ENCODE measurements at places on chromosomes 3 and 15.

- no peak for DNase-seq
Observed at GRCh38 chr15:77104155-77104554, 33.2 kb upstream of the TSPAN3 start.

DNA sequence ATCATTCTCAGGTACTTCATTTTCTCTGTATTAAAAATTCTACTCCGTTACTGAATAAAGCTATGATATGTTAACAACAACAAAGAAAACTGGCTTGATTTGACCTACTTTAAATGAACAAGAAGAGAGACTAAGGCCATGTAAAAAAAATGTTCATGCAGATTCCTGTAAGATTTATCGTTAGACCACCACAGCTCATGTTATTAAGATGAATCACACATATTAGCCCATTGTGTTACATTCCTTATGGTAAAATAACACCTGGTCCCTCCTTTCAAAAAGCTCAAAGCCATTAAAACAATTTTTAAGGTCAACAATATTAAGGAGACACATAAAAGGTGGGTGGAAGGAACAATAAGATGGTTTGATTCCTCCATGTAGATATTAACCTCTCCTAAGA is 6.3 kb downstream of the THOC7 start:
- no peak for DNase-seq

DNA sequence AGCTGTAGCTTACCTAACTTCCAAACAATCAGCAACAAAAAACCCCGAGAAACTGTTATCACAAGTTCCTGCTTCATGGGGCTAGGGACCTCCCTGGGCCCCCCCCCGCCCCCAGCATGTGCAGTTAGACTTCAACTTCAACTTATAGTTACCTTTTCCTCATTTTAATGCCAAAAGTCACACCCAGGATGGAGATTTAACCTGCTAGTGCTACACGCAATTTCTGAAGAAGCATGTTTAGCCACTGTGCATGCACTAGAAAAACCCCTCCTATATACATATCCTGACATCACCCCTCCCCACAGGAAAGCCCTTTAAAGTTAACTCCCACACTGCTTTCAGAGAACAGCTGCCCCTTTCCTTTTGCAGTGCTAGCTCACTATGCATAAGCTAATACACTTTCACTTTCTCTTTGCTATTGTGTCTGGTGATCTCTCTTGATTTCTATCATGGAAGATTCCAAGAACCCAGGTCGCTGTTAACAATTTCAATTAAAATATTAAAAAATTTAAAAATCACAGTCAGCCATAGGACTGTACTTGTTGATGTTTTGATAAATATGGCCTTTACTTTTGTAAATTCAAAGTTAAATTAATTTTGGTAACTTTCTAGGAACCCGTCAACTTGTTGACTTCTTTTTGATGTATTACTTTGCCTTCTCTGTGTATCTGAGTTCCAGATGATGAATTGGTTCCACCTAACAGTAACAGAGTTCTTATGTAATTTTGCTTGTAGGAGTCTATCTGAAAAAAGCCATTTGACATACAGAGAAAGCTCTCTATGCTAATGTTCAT is 75.2 kb upstream of the ACAD9 start:
- DNase-seq = peak; percentile 48

DNA sequence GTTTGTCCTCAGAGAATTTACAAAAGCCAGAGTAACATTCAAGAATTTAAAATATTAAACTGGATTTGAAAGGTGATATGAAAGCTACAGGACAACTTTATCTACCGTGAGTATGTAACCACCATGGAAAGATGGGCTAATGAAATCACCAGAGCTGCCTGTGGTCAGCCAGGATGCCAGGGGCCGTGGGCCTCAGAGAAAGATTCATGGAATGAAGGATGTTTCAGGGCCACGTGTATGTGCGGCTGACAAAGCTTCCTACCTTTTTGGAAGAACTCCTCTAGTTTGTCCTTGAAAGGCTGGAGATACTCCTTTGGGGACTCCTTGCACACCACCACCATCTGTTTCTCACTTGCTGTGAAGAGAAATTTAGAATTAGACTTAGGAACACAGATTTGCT is 138.9 kb downstream of the GREM1 start:
- DNase-seq = no peak

DNA sequence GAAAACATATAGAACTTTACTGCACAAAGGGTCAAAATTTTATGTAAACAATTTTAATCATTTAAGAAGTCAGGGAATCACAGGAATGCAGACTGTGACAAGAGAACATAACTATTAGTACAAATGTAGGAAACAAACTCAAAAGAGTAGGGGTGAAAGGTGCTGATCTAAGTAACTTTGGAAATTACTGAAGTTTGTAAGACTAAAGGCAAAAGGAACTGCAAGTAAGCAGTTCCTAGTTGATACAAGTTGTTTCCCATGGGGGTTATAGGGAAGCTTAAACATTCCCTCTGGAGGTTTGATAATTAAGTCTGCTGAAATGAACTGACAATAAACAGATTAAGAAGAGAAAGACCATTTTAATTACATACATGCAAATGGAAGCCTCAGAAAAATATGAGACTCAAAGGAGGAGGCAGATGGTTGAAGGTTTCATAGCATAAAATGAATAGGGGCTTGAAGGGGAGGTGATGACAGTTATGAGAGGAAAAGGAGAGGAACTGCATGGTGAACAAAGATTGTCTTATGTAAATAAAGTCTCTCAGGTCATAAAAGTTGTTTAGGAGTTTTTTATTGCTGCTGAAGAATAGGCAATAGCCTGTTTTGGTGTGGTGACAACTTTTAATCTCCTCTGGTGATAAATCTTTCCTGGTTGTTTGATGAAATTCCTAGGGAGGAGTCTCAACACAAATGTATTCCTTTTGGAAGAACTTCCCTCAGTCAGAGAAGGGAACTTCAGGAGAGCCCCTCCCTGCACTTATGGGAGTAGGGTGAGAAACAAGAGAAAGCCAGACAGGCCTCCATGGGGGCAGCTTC is 17.1 kb downstream of the SETMAR start:
- DNase-seq = no peak

DNA sequence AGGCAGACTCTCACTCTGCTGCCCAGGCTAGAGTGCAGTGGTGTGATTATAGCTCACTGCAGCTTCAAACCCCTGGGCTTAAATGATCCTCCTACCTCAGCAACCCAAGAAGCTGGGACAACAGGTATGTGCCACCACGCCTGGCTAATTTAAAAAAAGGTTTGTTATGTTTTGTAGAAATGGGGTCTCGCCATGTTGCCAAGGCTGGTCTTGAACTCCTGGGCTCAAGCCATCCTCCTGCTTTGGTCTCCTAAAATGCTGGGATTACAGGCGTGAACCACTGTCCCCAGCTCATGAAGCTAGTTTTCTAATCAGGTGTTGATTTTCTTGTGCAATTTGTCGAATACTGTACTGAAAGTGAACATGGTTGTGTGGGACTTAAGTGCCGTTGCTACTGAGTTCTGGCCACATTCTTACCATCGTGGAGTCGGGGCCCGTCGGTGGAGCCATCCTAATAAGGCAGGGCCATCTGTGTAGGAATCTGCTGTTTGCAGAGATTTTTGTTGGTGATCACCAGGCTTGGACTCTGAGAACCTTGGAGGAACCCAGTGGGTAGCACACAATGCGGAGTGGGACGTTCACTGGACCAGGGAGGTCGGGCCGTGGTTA is 193.2 kb downstream of the GOLGA6L6 start:
- no peak for DNase-seq

DNA sequence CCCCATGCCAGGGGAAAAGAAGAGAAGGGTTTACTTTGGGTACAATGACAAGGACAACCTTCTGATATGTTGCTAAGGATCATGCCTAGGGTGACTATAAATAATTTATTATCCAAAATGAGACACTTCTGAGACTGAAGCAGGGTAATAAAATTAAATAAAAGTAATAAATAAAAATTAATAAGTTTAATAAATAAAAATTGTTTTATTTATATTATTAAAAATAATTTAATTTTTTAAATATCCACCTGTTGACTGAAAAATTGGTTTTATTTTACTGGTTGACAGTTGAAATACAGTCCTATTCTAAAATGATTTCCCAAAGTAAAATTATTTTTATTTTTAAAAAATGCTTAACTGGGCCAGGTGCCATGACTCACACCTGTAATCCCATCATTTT is 102.0 kb downstream of the FHIT start:
- no peak for DNase-seq

DNA sequence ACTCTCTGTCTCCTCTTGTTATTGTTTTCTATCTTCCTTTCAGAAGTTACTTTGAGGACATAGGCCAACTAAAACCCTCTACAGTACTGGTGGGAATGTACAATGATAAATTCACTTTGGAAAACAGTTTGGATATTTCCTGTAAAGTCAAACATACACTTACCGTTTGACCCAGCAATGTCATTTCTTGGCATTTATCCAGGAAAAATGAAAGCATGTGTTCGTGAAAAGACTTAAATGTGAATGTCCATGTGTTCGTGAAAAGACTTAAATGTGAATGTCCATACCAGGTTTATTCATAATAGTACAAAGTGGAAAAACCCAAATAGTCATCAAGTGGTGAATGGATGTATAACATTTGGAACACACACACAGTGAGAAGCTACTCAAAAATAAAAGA is 361.5 kb upstream of the DPH6 start:
- DNase-seq = no peak

DNA sequence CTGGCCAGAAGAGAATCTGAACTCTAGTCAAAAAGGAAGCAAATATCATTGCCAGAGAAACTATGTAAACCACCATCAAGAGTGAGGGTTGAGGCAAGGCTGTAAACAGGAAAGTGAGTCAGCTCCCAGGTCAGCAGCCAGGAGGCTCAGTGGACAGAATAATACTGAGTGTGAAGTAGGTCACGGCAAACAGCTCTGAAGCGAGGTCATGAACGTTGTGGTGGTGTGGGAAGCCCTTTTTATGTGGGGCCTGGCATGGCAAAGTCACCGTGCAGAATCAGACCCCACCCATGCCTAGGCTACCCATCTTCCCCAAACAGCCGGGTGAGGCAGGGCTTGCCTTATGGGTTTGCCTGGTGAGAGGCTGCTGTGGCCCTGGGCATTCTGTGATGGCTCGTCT is 43.9 kb downstream of the THBS1 start:
- DNase-seq = peak; percentile 83

DNA sequence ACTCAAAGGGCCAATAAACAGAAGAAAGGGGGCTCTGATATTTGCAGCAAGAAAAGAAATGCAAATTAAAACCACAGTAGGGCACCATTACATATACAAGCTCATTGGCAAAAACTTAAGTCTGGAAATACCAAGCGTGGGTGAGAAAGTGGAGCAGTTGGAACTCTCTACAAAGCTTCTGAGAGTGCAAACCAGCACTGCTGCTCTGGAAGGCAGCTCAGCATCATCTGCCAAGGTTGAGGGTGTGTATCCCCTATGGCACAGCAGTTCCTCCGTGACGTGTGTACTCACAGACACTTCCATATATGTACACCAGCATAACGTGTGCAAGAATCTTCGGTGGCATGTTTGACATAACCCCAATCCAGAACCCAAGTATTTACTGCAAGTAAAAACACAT is 271.0 kb upstream of the ATP10A start:
- no peak for DNase-seq

- DNase-seq = no peak
Observed at GRCh38 chr3:185831195-185831594, 6.4 kb upstream of the IGF2BP2 start.

DNA sequence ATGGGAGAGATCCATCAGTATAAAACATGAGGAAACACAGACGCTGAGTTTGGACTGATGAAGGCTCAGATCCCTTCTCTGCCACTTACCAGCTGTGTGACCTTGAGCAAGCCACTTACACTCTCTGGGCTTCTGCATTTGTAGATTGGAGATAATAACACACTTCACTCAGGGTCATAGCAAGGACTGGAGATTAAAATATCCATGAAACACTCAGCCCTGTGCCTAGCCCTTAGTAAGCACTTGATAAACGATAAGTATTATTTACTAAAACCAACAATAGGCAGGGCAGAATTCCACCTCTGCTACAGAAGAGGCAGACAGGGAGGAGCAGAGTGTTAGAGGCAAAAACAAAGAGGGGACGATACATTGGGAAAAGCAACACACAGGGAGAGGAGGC is 420.5 kb upstream of the WNT5A start:
- no peak for DNase-seq

- DNase-seq = peak; percentile 65
Observed at GRCh38 chr15:63891079-63891767, 57.5 kb upstream of the HERC1 start.

DNA sequence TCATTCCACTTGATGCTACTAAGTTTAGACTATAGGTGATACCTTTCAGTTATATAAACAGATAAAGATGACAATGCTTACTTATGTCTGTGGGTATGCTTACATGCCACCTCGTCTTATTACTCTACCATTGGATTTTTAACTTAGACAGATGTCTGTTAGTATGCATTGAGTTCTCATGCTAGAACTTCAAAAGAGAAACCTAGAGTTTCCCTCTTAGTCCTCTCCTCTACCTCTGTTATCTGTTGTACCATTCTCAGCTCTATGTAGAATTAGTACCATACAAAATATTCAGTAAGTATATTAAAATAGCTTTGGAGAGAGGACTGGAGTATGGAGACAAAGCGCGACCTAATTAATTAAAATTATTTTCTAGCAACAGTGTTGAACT is 111.3 kb downstream of the BBX start:
- DNase-seq = no peak

DNA sequence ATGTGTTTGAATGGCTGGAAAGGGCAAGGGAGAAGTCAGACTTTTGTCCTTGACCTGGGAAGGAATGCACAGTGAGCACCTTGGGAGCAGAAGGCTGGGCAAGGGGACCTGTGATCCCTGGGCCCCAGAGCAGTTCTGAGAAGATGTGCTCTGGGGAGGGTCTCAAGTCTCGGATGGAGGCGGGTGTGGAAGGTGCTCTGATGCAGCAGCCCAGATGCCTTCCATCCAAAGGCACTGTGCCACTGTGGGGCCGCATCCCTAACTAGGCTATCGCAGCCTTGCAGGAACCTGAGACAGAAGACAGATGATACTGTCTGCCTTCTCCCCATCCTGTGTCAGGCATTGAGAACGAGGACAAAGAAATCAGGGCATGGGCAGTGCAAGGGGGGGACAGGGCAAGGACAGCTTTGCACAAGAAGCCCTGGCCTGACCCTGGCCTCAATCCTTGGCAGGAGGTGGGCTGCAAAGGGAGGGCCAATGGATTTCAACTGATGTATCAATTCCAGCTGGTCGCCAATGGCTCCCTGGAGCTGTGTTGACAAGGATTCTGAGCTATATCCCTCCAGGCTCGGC is 14.6 kb upstream of the PRKCD start:
- no peak for DNase-seq

DNA sequence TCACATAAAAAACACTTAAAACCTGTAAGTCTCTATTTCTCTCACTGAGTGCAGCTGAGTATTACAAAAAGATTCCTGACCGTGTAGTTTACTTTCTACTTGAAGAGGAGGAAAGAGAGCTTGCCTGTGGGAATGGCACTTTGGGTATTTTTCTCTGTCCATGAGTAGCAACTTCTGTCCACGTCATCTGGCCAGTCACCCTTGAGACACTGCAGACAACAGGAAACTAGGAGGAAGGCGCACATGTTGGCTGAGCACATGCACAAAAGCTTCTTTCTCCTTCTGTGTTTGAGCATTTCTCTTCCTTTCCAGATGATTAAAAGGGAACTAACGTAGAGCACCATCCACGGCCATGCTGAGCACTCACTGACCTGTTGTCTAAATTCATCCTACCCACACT is 19.7 kb downstream of the STARD5 start:
- DNase-seq = no peak

All from central memory CD8-positive, alpha-beta T cell (primary cell).